ENCODE measurements at places on chromosomes 2 and 18. TPM values are rescaled to one million over a fixed set of nuclear protein-coding genes. Genes with fewer than 3 reads are reported as not detected.

The MARCHF4 gene
- polyA plus RNA-seq: 0.14 TPM

The CYP27A1 gene
- 22.7 TPM for polyA plus RNA-seq

The RDH14 gene
- 41.1 TPM for polyA plus RNA-seq

The TCF23 gene
- polyA plus RNA-seq: 0.12 TPM

The GALNT13 gene
- 4.3 TPM for polyA plus RNA-seq

The DPP4 gene
- 50.7 TPM for polyA plus RNA-seq

The ITPRIPL1 gene
- 5.4 TPM for polyA plus RNA-seq

The MYO1B gene
- 206 TPM for polyA plus RNA-seq

The MAP2 gene
- 12.9 TPM for polyA plus RNA-seq

The CETN1 gene
- not detected for polyA plus RNA-seq

All from right lung (tissue), 10 donors.